ENCODE measurements at places on chromosomes 11 and 22. TPM values are rescaled to one million over a fixed set of nuclear protein-coding genes. Genes with fewer than 3 reads are reported as not detected.

- no peak for DNase-seq
Observed at GRCh38 chr22:43446916-43447315, 35.1 kb downstream of the MPPED1 start.

P2RY2 gene
- total RNA-seq, result 21.8 TPM

DNA sequence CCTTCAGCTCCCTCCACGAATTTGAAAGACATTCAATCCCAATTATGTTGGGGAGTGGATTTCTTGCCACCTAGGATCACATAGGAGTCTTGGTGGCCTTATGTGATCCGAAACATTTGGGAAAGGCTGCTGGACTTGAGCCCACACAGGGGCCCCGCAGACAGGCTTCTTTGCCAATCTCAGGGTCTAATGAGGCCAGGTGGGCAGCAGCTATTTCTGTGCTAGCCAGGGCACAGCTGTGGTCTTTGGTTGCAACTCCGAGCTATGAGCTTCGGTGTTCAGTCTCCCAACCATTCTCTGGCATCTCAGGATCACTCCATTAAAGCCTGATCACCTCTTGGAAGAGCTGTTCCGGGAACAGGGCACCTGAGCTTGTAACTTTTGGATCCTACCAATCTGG is 84.4 kb downstream of the TP53I11 start:
- no peak for DNase-seq

GRCh38 chr11:57674251-57674650 is 6.3 kb downstream of the ZDHHC5 start:
- DNase-seq, result no peak
